NCI-H82 (cell line): ENCODE measurements at places on chromosomes 4 and X.

DNA sequence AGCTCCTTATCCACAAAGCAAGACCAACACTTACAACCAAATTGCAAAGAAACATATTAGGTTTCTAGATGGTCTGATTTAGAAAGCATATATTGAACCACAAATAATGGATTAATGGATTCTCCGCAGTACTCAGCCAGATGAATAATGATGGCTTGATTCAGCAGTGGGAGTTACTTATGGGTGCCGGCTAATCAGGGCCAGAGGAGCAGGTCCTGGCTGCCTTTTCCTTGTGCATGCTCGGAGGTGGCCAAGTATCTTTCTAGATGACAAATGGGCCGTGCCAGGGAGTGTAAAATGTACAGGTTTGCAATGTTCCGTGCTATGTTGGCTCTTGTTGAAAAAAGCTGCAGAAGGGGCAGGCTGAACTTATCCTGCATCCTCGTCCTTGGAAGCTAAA lies 70.2 kb downstream of the VCX3A start:
- no peak for DNase-seq

- DNase-seq: peak; percentile 34
Observed at GRCh38 chrX:37509349-37509748, 62.1 kb upstream of the LANCL3 start.

DNA sequence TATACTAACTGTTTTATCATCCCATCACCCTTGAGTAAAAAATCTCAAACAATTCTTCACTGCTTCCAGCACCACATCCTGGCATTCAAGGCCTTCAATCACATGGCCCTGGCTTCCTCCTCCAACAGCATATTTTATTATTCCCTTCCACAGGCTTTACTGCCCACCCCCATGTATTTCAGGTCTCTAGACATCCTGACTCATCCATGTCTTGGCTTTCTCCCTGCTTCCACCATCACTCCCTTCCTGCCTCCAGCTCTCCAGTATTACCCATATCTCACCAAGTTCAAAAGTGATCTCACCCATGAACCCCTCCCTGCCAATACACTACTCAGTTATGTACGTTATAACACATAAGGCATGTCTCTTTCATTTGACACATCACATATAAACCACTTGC lies 34.7 kb upstream of the PLAC1 start:
- DNase-seq: no peak

DNA sequence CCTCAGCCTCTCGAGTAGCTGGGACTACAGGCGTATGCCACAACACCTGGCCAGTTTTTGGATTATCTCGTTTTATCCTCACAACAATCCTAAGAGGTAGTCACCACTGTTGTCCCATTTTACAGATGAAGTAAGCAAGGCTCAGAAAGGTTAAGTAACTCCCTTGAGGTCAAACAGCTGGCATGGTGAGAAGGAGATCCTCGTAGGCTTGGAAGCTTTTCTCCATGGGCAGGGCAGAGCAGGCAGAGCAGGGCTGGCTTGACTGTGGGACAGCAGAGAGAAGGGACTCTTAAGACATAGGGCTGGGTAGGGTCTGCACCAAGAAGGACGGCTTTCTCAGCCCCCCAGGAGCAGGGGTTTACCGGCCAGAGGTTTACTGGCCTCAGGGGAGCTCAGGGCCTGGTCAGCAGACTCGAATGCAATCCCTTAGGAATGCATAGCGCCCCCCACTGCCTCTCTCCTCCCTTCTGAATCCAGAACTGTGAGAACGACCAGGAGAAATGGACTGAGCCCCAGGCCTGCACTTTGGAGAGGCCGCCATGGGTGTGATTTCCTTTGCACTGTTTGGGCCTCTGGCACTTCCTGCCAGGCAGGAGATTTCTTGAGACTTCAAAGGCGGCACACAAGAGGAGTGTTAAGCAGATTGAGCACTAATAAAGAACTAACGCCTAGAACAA lies 14.0 kb upstream of the CDKN2AIP start:
- DNase-seq: no peak

DNA sequence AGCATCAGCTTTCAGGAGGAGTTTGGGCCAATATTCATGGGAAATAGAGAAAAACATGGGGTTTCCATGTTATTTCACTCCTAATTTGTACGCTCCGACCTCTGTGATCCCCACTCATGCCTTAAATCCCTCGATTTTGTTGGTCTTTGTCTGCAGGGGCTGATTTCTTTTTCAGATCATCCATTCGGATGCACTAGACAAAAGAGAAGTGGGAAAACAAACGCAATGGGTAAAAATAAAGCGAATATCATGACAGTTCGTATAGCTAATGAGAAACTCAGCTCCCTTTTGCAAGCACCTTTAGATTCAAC lies 139.1 kb upstream of the PLAC1 start:
- no peak for DNase-seq

GRCh38 chr4:16055471-16055870 lies 28.4 kb downstream of the PROM1 start:
- no peak for DNase-seq

DNA sequence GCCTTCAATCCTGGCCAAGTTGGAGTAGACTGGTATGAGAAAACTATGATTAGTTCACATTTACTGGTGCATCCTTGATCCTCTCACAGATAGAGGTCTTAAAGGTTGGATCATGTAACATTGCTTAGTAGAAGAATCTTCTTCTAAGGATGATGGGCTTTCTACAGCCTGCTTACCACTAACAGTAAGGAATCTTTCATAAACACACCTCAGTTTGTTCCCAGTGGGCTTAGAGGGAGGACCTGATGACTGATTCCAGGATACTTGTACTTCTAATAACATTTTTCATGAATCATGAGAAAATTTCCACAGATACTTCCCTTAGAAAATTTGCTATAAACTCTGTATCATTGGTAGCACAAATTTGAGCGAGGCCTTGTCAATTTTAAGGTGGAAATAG lies 40.6 kb downstream of the CCNI start:
- no peak for DNase-seq

GRCh38 chrX:144946666-144947065 lies 300.6 kb upstream of the SPANXN1 start:
- no peak for DNase-seq

- no peak for DNase-seq
Observed at GRCh38 chr4:142585411-142585810, 260.7 kb downstream of the INPP4B start.

DNA sequence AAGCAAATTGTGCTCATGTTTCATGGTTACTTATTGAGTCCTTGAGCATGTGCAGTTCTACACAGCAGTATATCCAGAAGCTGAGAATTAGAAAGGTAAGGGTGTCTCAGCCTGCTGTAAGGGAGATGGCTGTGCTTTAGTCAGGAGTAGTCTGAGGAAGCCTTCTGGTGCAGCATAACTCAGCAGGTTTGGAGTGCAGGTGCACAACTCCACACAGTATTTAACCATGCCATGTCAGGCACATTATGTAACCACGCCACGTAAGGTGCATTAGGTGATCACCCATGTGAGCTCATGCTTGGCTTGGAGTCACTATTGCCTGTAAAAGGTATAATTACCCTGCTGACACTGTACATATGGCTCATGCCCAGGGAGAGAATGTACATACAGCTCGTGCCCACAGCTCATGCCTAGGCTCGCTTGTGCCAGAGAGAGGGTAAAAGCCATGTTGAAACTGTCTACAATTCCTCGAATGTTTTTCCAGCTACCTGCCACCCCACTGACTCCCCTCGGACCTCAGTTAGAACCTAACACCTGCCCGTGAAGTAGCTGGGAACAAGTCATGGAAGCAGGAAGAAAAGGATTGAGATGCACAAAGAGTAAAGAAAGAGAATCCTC lies 37.8 kb downstream of the UCHL1 start:
- peak; percentile 21 for DNase-seq

DNA sequence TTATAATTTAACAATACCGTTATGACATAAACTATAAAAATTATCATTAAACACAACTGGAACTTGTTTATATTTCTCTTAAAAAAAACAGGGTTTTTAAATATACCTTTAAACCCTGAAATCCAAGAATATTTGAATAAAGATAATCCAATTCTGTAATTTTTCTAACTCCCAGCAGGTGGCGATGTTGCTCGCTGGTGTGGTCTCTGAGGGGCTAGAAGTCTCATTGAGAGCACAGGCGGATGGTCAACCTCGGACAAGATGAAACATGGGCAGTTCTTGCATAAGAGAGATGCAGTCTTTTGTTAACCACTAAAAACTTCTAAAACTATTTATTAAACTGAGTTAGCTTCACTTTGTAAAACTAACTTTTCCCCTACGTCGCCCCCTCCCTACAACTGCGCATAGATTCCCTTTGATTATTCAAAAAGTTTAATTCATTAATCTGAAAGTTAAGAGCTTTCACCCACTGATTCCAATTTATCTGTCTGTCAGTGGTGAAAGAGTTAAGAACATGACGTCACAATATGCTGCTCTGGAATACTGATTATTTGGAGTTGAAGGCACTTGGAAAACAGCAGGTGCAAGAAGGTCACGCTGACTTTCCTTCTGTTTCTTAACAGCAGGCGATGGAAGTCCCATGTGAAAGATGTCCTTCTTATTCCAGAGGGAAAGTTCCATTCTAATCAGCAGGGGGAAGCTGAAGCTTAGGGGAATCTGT lies 29.5 kb downstream of the DMP1 start:
- DNase-seq: peak; percentile 65

GRCh38 chrX:10120331-10120730 lies 36.4 kb upstream of the CLCN4 start:
- no peak for DNase-seq

DNA sequence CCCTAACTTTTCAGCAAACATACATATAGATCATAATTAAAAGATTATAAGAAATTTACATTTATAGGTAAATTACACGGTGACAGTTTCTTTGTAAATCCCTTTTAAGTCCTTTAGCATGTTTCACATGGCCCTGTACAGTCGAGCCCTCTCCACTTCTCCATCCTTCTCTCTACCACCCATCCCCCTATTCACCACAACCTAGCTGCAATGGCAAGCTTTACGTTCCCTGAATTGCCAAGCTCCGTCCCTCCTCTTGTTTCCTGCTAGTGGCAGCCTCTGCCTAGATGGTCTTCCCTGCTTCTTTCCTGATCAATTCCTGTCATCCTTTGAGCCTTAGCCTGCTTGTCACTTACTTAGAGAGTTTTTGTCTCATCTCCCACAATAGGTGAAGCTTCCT lies 116.2 kb downstream of the TMA16 start:
- DNase-seq: peak; percentile 18

- DNase-seq: no peak
Observed at GRCh38 chr4:17797808-17798207, 12.7 kb downstream of the DCAF16 start.

- no peak for DNase-seq
Observed at GRCh38 chr4:4645743-4646142, 103.9 kb upstream of the STX18 start.

- DNase-seq: no peak
Observed at GRCh38 chr4:55819634-55820033, at the start of gene EXOC1L. TSS of gene EXOC1L (plus strand) at chr4:55819790. CDS start at chr4:55820027, 237 bp downstream.

DNA sequence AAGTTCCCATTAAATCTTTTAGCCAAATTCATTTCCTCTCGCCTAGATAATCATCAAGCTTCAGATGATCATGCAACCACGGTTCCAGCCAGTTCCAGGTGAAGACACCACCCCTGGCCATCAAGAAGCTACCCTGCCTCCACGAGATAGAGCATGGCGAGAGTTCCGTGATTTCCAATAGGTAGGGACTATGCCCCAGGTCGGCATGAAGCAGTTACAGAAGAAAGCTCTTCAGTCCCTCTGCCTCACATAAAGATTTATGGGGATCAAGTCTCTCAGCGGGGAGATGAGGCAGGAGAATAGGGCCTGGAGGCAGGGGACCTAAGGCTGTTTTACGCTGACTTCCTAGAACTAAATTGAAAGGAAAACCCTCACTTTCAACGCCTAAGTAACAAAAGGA lies 183.9 kb downstream of the OR13H1 start:
- no peak for DNase-seq

DNA sequence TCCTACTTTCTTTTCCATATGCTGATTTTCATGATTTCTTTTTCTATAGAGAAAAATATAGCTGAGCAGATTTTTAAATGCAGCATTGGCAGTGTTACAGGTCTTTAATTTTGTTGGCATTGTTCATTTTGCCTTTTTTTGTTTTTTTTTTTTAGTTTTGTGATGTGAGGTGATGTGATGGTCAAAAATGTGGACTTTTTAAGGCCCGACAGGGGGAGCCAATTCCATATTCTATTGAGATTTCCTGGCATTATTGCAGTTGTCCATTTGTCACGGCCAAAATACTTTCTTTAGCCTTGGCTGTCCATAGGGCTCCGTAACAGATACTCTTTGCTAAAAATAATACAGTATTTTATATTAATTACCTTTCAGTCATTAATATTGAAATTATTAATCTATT lies 47.8 kb downstream of the SLIT2 start:
- peak; percentile 21 for DNase-seq

DNA sequence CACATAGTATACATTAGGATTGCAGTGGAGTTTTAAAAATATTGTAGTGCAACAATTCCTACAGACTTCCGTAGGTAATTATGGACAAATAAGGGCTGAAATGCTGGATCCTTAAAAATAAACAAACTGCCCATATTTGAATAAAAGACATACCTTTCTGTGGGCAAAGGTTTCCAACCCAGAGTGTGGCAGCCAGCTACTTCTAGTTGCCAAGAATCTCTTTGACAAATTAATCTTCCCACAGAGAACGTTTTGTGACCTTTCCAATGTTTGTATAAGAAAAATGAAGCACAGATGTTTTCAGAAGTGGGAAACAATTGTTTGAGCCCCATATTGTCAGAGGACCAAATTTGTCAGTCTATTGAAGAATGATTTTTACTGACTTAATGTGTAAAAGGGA lies 21.1 kb downstream of the GRPR start:
- no peak for DNase-seq

DNA sequence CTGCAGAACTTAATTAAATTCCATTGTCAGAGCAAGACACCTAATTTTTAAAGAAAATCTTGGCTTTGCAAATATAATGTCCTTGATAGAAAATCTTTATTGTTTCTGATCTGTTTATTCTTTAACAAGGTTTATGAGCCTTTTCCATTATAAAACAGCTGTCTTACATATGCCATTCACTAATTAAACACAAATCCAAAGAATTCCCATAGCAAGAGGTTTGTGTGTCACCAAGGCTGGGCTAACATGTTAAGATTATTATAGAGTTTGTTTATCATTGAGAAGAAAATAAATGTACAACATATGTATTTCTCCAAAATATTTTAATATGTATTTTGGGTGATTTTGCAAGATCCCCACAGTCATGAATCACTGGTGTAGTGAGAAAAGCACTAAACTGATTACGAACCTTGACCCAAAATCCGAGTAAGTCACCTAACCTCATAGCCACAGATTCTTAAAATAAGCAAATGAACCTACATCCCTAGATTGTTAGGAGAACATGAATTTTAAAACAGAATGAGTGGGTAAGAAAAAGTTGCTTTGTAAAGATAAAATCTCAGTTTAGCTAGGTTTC lies 694.8 kb upstream of the INTU start:
- DNase-seq: no peak

- DNase-seq: no peak
Observed at GRCh38 chr4:41346306-41347061, 89.8 kb downstream of the UCHL1 start.

GRCh38 chr4:106502106-106502699 lies 133.6 kb upstream of the GIMD1 start:
- peak; percentile 80 for DNase-seq

GRCh38 chr4:127782025-127782274 lies 172 bp upstream of the HSPA4L start:
- DNase-seq: no peak
